ENCODE measurements at places on chromosomes 6 and 20. TPM values are rescaled to one million over a fixed set of nuclear protein-coding genes. Genes with fewer than 3 reads are reported as not detected.

NFATC2 gene
- total RNA-seq: 0.89 TPM

- peaks cover 2% of the 10 kb centered on the region for H3K36me3 ChIP-seq
- no peak overlapping the region for H3K4me3 ChIP-seq
- no peak overlapping the region for H3K27ac ChIP-seq
- H3K4me1 ChIP-seq: peaks cover 21% of the 10 kb centered on the region
- no peak for DNase-seq
- no peaks in the 10 kb centered on the region for H3K27me3 ChIP-seq
Observed at GRCh38 chr20:62043131-62043914, 22.4 kb downstream of the TAF4 start.

DNA sequence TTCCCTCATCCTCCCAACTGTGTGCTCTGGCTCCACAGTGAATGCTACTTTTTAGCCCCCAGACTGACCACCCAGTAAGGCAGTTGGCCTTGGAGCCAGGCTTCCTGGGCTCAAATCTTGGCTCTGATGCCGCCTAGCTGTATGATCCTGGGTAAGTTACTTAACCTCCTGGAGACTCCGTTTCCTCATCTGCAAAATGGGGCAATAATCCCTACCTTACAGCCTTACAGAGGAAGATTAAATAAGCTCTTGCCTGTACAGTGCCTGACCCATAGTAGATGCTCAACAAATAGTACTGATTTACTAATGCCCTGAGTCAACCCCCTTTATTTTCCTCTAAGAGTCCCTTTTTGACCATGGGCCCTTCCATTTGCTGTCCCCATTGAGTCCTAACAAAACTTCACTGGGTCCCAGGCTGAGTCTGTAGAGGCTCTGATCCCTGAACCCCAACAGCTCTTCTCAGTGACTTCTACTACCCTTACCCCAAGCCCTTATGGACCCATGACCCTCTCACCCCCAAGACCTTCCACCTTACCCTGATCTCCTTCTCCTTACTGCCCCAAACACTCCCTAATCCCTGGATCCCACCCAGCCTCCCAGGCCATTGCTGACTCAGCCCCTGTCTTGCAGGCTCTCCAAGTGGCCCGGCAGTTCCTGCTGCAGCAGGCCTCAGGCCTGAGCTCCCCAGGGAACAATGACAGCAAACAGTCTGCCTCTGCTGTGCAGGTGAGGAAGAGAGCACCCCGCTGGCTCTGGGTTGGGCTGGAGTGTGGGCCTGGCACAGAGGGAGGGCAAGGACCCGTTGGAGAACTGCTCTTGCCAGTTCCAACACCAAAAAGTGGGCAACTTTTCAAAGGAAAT, 31.4 kb downstream of the FOXP4 start:
- H3K4me1 ChIP-seq: peaks cover 51% of the 10 kb centered on the region
- H3K36me3 ChIP-seq: peaks cover 6% of the 10 kb centered on the region
- H3K27me3 ChIP-seq: no peaks in the 10 kb centered on the region

SAPCD1 gene
- total RNA-seq: 2.5 TPM

PPP1R3D gene
- total RNA-seq: 6.3 TPM

ABHD16B gene
- not detected for total RNA-seq

VGLL2 gene
- total RNA-seq: not detected

MCM8 gene
- 6.3 TPM for total RNA-seq

GSTA2 gene
- total RNA-seq: not detected

DNA sequence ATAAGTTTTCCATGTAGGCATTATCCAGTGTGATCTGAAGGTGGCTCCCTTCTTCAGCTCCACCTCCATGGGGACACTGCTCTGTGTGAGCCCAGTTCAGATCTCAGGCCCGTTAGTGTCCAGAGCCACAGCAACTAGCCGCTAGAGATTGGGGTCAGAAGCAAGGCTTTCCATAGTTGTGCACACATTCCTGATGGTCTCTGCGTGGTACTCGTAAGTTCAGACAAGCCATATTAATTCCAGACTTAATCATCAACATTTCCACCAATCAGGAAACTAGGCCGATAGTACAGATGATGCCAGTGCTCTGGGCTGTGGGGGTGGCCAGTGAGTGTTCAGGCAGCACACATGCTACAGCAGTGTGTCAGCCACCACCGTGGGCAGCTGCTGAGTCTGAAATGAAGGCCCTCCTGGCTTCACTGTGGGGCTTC, 17.5 kb upstream of the SYNCRIP start:
- H3K27me3 ChIP-seq: no peaks in the 10 kb centered on the region
- peak overlapping the region; percentile 42 for H3K27ac ChIP-seq
- H3K36me3 ChIP-seq: peaks cover 9% of the 10 kb centered on the region
- H3K4me1 ChIP-seq: peaks cover 11% of the 10 kb centered on the region
- no peak for DNase-seq

BEND6 gene
- 9.2 TPM for total RNA-seq

DNA sequence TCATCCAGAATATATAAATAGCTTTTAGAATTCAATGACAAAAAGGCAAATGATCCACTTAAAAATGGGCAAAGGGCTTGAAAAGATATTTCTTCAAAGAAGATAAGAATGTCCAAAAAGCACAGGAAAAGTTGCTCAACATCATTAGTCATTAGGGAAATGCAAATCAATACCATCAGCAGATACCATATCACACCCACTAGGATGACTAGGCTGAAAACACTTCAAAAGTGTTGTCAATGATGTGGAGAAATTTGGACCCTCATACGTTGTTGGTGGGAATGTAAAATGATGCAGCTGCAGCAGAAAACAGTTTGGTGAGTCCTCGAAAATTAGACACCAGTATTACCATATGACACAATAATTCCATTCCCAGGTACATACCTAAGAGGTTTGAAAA, 303.6 kb upstream of the SLC35B3 start:
- no peaks in the 10 kb centered on the region for H3K27me3 ChIP-seq
- H3K36me3 ChIP-seq: no peaks in the 10 kb centered on the region
- H3K27ac ChIP-seq: no peak overlapping the region

GRCh38 chr6:112241820-112242429, 12.4 kb downstream of the LAMA4 start:
- H3K27me3 ChIP-seq: no peaks in the 10 kb centered on the region
- DNase-seq: no peak
- peaks cover 58% of the 10 kb centered on the region for H3K4me1 ChIP-seq
- H3K27ac ChIP-seq: no peak overlapping the region
- H3K4me3 ChIP-seq: no peak overlapping the region

- no peak for DNase-seq
- no peak overlapping the region for H3K4me3 ChIP-seq
- H3K36me3 ChIP-seq: peaks cover 10% of the 10 kb centered on the region
- H3K27me3 ChIP-seq: no peaks in the 10 kb centered on the region
- no peak overlapping the region for H3K27ac ChIP-seq
Observed at GRCh38 chr6:135331002-135331401, 149.9 kb downstream of the MYB start.

- no peak for DNase-seq
- H3K27ac ChIP-seq: no peak overlapping the region
- no peaks in the 10 kb centered on the region for H3K36me3 ChIP-seq
- H3K27me3 ChIP-seq: peaks cover 64% of the 10 kb centered on the region
- H3K4me3 ChIP-seq: no peak overlapping the region
Observed at GRCh38 chr20:49320460-49320859, 42.6 kb upstream of the ZNFX1 start.

MRPS18B gene
- total RNA-seq: 36.6 TPM

GRCh38 chr20:22574545-22575086, 9.8 kb downstream of the FOXA2 start:
- H3K36me3 ChIP-seq: no peaks in the 10 kb centered on the region
- H3K27ac ChIP-seq: no peak overlapping the region
- H3K27me3 ChIP-seq: peaks cover 88% of the 10 kb centered on the region
- H3K4me1 ChIP-seq: peaks cover 20% of the 10 kb centered on the region
- no peak for DNase-seq

GRCh38 chr6:28633445-28634215, 107.9 kb downstream of the GPX5 start:
- no peaks in the 10 kb centered on the region for H3K36me3 ChIP-seq
- H3K27me3 ChIP-seq: peaks cover 30% of the 10 kb centered on the region

RIPPLY2 gene
- not detected for total RNA-seq

DNA sequence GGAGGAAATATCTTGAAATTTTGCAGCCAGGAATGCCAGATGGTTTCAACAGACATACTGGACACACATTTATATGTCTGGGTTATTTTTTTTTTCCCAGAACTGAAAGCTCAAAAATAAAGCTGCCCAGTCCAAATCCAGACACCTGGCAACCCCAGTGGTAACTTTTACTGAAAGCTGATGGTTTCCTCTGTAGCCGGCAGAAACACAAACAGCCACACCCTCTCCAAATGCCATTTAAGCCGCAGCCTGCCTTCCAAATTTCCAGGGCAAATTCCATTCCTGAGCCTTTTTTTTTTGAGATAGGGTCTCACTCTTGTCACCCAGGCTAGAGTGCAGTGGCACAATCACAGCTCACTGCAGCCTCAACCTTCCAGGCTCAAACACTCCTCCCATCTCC, 6.5 kb upstream of the PREX1 start:
- H3K4me3 ChIP-seq: no peak overlapping the region
- H3K36me3 ChIP-seq: no peaks in the 10 kb centered on the region
- H3K27ac ChIP-seq: no peak overlapping the region
- H3K4me1 ChIP-seq: peaks cover 28% of the 10 kb centered on the region

DNA sequence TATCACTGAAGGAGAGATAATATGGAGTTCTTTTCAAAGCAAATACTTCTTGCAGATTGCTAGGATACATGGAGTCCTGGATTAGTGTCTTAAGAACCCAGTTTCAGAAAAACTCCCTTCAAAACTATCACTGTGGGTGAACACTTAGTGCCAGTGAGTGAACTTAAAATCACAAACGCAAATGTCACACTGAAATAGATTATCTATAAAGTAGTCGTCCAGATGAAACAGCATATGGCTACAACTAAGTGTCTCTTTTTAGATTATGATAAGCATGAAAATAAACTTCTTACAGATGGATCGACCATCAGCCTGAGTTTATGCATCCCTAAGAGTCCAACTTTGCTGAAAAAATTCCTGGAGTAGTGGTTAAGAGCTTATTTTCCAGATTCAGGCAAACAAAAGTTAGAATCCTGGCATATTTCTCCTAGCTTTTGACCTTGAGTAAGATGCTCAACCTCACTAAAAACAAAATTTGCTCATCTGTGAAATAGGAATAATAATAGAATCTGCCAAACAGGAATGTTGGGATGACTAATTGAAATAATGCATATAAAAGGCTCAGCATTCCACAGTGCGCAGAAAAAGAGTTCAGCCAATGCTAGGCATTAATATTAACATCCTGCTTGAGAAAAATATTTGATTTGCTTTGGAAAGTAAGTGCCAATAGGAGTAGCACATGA, 70.4 kb downstream of the DOK5 start:
- no peak for DNase-seq
- no peaks in the 10 kb centered on the region for H3K36me3 ChIP-seq
- H3K27ac ChIP-seq: peak overlapping the region; percentile 45
- H3K27me3 ChIP-seq: no peaks in the 10 kb centered on the region
- no peak overlapping the region for H3K4me3 ChIP-seq

DNA sequence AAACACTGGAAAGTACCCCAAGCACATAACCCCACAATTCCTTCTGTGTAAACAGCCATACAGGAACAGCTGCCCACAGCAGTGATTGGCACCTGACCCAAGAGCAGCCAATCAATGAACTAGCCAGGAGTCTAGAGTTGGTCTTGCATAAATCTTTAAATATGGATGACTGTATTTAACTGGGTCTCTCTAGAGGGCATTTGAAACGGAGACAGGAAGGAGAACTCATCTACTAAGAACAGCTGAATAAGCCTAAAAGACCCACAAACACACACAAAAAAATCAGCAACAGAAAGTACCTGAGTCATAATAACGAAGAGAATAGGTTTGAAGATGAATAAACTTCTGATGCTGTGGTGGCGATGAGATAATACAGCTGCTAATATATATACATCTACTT, 49.0 kb upstream of the ASF1A start:
- H3K4me1 ChIP-seq: no peaks in the 10 kb centered on the region
- no peak for DNase-seq
- H3K36me3 ChIP-seq: peaks cover 8% of the 10 kb centered on the region
- H3K27ac ChIP-seq: no peak overlapping the region
- H3K27me3 ChIP-seq: no peaks in the 10 kb centered on the region

DNA sequence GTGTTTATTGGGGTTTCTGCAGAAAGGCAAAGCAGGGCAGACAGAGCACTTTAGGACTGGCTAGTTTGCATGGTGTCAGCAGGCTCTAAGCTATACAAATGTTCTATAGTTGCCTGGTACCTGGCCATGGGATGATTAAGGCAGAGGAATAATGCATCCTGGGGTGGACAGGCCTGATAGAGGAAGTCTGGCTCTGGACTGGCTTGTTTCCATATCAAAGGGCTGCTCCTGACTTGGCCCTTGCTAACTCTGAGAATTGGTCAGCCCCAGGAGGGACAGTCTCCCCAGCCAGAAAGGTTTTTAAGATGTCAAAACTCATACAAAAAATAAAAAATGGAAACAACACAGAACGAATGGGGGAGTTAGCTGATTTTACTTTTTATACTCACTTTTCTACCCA, 136.9 kb downstream of the TBC1D7 start:
- no peak overlapping the region for H3K27ac ChIP-seq
- peaks cover 12% of the 10 kb centered on the region for H3K27me3 ChIP-seq
- H3K36me3 ChIP-seq: no peaks in the 10 kb centered on the region
- H3K4me1 ChIP-seq: no peaks in the 10 kb centered on the region
- peak; percentile 27 for DNase-seq

- H3K27ac ChIP-seq: no peak overlapping the region
- H3K27me3 ChIP-seq: no peaks in the 10 kb centered on the region
- H3K4me3 ChIP-seq: no peak overlapping the region
- no peak for DNase-seq
- peaks cover 52% of the 10 kb centered on the region for H3K4me1 ChIP-seq
Observed at GRCh38 chr6:157067507-157067906, 255.8 kb downstream of the TMEM242 start.

TUBB gene
- 725 TPM for total RNA-seq

- DNase-seq: peak; percentile 91
- peaks cover 19% of the 10 kb centered on the region for H3K36me3 ChIP-seq
- peak overlapping the region; percentile 46 for H3K4me3 ChIP-seq
Observed at GRCh38 chr6:44133003-44133931, 5.9 kb downstream of the TMEM63B start.

- no peak for DNase-seq
- no peak overlapping the region for H3K27ac ChIP-seq
- peak overlapping the region; percentile 54 for H3K4me3 ChIP-seq
- peaks cover 7% of the 10 kb centered on the region for H3K4me1 ChIP-seq
Observed at GRCh38 chr20:32017711-32018251, 7.5 kb downstream of the CCM2L start.

HS3ST5 gene
- total RNA-seq: not detected

GRCh38 chr6:158545043-158545966, 14.6 kb upstream of the TMEM181 start:
- H3K27ac ChIP-seq: no peak overlapping the region
- H3K27me3 ChIP-seq: no peaks in the 10 kb centered on the region
- peaks cover 8% of the 10 kb centered on the region for H3K4me1 ChIP-seq

Measured in osteocyte (in vitro differentiated cells).